ENCODE measurements at places on chromosomes 16 and 17.

DNA sequence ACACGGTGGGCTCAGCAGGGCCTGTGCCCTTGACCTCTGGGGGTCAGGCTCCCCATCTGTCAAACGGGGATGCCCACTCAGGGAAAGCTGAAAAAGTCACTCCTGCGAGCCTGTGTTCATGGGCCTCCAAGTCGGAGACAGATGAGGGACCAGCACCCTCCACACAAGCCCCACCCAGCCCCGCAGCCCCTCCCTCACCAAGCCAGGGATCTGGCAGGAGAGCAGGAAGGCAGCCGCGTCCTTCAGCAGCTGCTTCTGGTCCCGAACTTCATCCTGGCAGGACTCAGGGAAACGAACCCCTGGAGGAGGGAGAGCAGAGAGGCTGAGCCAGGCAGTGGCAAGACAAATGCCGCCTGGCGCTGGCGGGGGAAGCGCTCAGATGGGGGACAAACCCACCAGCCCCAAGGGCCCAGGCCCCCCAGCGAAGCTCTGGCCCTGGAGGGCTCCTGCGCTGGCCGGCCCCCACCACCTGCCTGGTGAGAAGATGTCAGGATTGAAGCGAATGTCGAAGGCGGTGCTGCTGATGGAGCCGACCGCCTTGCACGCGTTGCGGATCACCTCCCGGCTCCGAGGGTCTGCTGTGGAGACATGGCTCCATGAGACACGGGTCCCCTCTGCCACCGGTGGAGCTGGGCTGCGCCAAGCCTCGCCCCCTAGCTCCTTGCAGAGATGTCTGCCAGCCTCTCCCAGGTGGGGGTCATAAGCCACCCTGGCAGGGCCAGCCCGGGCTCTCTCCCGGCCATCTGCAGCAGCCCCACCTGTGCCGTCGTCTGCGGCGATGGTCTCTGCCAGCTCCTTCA is 15.4 kb downstream of the CLUH start:
- no peak for DNase-seq

- DNase-seq, result no peak
Measured at GRCh38 chr17:27939474-27940465, 46.6 kb upstream of the LYRM9 start.

GRCh38 chr17:4545217-4545951 is 9.8 kb downstream of the MYBBP1A start:
- DNase-seq, result no peak

DNA sequence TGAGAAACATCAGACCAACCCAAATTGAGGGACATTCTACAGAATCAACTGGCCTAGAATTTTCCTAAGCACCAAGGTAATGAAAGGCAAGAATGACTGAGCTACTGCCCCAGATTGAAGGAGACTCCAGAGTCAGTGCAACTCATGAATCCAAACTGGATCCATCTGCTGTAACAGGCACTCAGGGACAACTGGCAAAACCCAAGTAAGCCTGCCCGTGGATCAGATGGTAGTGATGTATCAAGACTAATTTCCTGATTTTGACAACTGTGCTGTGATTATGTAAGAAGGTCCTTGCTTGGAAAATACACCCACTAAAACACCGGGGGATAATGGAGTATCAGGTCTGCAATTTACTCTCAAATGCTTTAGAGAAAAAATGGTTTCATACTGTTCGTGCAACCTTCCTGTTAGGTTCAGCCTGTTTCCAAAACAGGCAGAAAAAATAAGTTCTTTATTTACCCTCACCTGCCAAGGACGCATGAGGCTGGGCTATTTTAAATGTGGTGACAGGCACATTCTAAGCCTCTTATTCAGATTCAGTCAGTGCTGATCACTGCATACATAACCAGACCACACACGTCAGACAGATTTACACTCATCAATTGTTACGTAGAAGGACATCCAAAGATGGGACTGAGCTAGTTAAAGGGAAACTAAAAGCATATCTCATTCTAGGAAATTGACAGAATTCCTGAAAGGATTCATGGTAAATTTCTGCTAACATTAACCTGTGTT is 7.0 kb downstream of the MBTPS1 start:
- DNase-seq, result no peak

DNA sequence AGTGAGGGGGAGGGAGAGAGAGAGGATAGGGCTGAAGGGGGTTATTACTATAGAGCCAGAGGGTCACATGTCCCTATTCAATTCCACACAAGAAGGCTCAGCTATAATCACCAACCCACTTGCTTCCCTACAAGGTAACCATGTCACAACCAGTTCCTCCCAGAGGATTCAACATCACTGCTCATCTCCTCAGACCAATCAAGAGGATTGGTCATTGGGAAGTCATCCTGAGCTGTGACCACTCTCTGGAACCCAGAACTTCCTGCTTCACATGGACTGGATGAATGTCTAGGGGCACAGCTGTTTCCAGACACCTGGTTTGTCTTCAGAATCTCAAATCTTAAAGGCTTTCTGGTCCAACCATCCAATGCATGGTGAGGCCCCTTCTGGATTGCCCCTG is 154.9 kb upstream of the SDK2 start:
- DNase-seq, result no peak

- DNase-seq, result no peak
Measured at GRCh38 chr17:22300177-22300576, 607.9 kb downstream of the KCNJ18 start.

DNA sequence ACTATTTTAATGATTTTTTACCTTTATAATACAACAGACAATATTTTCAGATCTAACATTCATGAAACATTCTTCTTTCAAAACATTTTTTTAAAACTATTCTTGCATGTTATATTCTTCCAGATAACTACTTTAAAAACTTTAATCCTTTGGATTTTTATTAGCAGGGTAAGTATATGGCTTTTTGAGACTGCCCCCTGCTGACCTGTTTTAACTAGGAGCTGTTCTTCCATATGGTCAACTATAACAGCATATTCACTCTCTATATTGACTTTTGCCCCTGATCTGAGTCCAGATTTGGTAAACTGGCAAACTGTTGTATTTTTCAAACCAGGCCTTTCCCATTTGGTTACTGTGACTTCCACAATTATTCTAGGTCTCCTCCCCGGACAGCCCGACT is 16.5 kb downstream of the ZNF18 start:
- no peak for DNase-seq

Measured in NK-92 treated with Interleukin-12 subunit alpha and Interleukin-12 subunit beta, amount 100 ng/mL, for 24 hours (cell line).